ENCODE measurements at places on chromosomes 3 and 15.

DNA sequence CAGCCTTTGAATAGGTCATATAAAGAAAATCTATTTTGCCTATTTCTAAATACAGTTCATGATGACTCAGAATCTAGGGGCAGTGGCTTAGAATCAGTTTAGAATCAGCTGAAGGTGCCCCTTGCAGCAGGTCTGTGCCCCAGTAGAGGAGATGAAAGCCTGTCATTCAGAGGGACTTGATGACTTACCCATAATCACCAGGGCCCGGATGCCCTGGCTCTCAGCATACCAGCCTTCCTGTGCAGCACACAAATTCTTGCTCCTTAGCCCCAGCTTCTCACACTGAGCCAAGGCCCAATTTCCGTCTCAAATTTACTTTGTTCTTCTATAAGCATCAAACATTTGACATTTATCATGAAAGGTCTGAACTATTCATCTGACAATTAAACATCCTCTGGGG lies 83.2 kb upstream of the EOMES start:
- no peak for DNase-seq

GRCh38 chr3:114221165-114221880 lies 16.1 kb downstream of the ZNF80 start:
- DNase-seq = no peak

DNA sequence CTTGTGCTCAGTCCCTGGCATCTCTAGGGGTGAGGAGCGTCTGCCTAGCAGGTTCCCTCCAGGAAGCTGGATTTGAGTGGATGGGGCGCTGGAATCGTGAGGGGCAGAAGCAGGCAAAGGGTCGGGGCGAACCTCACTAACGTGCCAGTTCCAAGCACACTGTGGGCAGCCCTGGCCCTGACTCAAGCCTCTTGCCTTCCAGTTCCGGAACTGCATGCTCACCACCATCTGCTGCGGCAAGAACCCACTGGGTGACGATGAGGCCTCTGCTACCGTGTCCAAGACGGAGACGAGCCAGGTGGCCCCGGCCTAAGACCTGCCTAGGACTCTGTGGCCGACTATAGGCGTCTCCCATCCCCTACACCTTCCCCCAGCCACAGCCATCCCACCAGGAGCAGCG lies 5.0 kb downstream of the RHO start:
- DNase-seq = no peak

- no peak for DNase-seq
Measured at GRCh38 chr15:69232765-69233164, 65.9 kb upstream of the PAQR5 start.

GRCh38 chr15:51224428-51224827 lies 114.0 kb downstream of the CYP19A1 start:
- no peak for DNase-seq

DNA sequence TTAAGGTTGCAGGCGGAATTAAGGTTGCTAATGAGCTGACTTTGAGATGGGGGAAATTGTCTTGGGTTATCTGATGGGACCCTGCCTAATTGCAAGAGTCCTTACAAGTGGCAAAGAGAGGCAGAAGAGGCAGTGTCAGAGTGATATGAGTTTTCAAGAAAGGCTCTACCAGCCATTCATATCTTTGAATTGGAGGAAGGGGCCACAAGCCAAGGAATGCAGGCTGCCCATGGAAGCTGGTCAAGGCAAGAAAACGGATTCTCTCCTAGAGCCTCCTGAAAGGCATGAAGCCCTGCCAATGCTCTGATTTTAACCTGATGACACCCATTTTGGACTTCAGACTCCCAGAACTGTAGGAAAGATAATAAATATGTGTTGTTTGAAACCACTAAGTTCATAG lies 20.6 kb upstream of the SMAD6 start:
- DNase-seq = no peak

DNA sequence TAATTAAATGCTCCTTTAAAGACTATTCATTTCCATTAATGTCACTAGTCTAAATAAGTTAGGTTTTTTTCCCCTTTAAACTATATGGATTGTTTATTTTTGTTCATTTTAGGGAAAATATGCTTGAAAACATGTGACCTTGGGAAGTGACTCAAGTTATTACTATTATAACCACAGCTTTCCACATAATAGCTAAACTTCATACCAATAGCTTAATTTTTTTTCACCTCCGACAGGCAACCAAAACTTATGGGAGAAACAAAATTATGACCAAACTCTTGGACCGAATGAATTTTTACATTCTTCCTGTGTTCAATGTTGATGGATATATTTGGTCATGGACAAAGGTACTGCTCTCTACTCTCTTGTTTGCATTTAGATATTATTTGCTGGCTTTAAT lies 16.2 kb downstream of the CPA3 start:
- DNase-seq = no peak

DNA sequence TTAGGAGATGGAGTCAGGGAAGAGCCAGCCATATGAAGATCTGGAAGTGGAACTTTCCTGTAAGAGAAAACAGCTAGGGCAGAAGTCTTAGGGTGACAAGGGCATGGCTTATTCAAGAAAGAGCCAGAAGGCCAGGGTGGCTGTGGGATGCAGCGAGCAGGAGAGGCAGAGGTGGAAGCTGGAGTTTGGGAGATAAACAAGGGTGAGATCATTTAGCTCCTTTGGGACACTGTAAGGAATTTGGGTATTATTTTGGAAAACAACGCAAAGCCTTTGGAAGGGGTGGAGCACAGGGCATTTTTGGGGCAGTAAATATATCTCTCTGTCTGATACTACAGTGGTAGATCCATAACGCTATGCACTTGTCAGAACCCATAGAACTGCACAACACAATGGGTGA lies 5.0 kb upstream of the IL16 start:
- DNase-seq = no peak

DNA sequence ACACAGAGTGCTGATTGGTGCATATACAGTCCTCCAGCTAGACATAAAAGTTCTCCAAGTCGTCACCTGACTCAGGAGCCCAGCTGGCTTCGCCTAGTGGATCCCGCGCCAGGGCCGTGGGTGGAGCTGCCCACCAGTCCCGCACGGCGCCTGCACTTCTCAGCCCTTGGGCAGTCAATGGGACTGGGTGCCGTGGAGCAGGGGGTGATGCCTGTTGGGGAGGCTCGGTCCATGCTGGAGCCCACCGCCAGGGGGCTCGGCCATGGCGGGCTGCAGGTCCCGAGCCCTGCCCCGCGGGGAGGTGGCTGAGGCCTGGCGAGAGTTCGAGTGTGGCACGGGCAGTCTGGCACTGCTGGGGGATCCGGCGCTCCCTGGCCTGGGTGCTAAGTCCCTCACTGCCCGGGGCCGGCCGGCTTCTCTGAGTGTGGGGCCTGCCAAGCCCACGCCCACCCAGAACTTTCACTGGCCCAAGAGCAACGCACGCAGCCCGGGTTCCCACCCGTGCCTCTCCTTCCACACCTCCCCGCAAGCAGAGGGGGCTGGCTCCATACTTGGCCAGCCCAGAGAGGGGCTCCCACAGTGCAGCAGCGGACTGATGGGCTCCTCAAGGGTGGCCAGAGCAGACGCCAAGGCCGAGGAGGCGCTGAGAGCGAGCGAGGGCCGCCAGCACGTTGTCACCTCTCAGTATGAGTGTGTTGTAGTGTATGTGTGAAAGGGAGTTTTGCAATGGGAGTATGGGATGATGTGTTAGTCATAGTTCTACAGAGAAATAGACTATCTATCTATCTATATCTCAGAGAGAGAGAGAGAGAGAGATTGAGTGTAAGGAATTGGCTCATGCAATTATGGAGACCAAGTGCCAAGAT lies 69.0 kb downstream of the UBE2E2 start:
- DNase-seq = no peak

GRCh38 chr3:37198996-37199395 lies 24.6 kb upstream of the LRRFIP2 start:
- DNase-seq = no peak

- no peak for DNase-seq
Measured at GRCh38 chr3:138938056-138938876, 8.7 kb downstream of the FOXL2 start.

- DNase-seq = no peak
Measured at GRCh38 chr3:178304758-178305467, 231.3 kb upstream of the KCNMB2 start.

DNA sequence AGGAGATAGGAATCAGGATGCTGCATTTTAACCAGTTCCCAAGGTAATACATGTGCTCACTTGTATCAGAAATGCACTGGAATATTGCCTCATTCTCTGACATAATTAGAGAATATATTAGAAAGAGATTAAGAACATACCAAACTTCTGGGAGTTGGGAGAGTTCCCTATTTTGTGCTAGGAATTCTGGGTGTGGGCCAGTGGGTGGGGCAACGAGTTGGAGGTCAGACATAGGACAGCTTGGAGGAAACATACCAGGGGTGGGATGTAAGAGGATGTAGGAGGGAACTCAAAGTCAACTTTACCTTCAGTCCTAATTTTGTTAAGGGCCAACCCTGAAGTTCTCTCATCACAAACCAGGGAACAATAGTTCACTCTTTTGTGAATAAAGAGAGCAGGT lies 83.6 kb downstream of the SLC7A14 start:
- DNase-seq = no peak

- DNase-seq = no peak
Measured at GRCh38 chr15:27627623-27628022, 471.5 kb downstream of the OCA2 start.

DNA sequence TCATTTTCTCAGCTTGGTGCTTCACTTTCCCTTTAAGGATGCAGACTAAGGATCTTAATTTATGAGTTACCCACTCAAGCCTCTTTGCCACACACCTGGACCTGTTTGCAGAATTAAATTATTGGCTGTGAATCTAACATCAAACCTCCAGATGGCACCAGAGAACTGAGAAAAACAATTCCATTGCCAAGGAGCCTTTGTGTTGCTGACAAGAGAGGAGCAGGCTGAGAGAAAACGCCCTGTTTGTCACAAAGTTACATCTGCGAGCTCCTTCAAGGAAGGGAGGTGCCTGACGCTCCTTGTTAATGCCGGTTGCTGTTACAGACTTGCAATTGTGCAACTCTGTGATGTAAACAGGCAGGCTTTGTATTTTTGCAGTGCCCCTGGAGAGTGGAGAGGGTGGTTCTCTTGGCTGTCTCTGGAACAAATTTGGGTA lies 36.3 kb upstream of the TMC3 start:
- DNase-seq = no peak

DNA sequence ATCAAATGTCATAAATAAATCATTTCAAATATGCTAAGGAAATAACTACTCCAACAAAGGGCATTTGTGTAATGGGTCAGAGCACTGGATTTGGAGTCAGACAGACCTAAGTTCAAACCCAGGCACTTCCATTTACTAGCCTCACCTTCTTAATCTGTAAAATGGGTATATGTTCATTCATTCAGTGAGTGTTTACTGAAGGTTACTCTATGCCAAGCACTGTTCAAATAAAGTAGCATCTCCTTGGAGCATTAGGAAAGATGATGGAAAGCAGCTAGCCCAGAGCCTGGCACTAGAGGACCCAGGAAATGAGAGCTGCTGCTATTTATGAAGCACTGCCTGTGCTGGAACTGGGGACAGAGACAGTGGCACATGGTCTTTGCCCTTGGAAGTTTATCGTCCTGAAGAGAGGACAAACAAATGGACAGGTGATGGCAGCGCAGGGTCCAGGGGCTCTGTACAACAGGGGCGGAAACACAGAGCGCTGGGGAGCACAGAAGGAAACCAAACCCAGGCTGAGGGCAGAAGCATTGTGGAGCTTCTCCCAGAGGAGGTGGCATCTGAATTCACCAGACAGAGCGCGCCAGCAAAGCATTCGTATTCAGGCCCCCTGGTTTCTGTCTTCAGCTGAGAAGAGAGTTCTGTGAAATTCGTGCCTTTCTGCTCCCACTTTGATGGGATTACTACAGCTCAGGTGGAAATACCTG lies 19.0 kb downstream of the TM4SF4 start:
- no peak for DNase-seq

GRCh38 chr3:60298141-60298540 lies 953.1 kb downstream of the FHIT start:
- no peak for DNase-seq

- DNase-seq = no peak
Measured at GRCh38 chr3:120177707-120178306, 83.6 kb upstream of the GSK3B start.

- no peak for DNase-seq
Measured at GRCh38 chr3:173688216-173688842, 290.8 kb downstream of the NLGN1 start.

- no peak for DNase-seq
Measured at GRCh38 chr3:127325629-127325961, 37.7 kb upstream of the PRR20G start.

DNA sequence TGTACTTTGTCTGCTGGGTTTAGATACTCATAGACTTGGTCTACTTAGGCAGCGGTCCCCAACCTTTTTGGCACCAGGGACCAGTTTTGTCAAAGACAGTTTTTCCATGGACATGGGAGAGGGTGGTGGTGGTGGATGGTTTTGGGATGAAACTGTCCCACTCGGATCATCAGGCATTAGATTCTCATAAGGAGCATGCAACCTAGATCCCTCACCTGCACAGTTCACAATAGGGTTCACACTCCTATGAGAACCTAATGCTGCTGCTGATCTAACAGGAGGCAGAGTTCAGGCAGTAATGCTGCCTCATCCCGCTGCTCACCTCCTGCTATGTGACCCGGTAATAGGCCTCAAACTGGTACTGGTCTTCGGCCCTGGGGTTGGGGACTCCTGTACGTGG lies 45.3 kb downstream of the CMSS1 start:
- DNase-seq = no peak

GRCh38 chr3:123390865-123391600 lies 57.9 kb downstream of the ADCY5 start:
- DNase-seq = no peak

DNA sequence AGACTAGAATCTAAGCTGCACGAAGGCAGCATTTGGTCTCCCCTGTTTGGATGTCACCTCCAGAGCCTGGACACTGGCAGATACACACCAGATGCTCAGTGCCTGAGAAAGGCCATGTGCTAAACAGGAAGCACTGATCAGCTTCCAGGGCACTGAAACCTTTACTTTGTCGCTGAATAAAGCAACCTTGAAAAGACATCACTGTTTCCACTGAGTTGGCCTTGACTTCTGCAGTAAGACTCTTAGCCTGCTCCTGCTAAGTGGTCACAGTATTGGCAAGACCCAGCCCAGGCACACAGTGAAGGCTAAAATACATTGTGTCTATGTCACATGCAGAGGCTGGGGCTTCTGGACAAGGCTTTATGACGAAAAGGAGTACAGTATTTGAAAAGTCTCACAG lies 104.3 kb upstream of the ICE2 start:
- no peak for DNase-seq

- no peak for DNase-seq
Measured at GRCh38 chr15:92226020-92226612, 167.6 kb upstream of the ST8SIA2 start.

DNA sequence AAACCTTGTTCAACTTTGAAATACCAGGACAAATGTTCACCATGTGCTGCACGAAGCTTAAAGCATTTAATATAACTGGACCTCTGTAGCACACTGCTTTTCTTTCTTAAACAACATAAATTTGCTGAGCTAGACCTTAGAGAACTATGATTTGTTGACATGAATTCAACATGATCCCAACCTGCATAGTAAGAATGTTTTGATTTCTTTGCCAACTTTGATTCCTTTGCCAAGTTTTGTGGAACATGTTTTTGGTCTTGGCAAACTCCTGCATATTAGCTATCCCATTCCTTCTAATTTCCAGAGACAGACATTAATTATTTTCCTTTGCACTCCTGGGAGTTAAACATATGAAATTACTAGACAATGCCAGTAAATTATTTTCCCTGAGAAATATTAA lies 197.2 kb upstream of the RBMS3 start:
- DNase-seq = no peak

GRCh38 chr3:170149016-170149415 lies 32.5 kb downstream of the PHC3 start:
- DNase-seq = no peak

- no peak for DNase-seq
Measured at GRCh38 chr3:62238431-62238830, 134.9 kb downstream of the FEZF2 start.
